ENCODE measurements at places on chromosomes 7 and 10.

GRCh38 chr7:107915541-107915940 is 24.6 kb downstream of the DLD start:
- DNase-seq = no peak

DNA sequence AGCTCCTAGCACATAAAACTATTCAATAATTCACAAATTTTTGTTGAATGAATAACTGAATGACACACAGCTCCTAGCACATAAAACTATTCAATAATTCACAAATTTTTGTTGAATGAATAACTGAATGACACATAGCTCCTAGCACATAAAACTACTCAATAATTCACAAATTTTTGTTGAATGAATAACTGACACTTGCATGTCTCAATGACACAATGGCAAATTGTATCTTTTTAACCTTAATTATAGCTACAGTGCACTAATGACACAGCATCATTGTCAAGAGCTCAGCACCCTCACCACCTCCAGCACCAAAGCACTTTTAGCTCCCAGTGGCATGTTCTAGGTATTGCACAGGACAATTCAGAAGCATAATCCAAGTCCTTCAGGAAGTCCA is 131.6 kb downstream of the PDE1C start:
- DNase-seq = no peak

DNA sequence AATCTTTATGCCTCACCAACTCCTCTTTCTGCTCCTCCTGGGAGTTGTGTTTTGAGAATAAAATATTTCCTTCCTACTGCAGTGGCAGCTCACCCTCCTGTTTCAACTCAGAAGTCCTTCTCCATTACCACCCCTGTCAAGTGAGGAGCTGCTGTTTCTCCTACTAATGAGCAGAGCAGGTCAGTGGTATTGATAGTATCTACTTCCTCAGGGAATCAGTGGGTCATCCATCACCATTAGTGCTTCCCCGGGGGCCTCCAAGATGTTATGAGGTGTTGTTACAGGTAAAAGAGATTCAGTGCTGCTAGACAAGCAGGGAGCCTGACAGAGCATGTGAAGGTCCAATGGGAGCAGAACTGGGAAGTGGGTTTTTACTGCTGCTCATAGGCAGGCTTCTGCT is 795.2 kb downstream of the REEP3 start:
- no peak for DNase-seq

DNA sequence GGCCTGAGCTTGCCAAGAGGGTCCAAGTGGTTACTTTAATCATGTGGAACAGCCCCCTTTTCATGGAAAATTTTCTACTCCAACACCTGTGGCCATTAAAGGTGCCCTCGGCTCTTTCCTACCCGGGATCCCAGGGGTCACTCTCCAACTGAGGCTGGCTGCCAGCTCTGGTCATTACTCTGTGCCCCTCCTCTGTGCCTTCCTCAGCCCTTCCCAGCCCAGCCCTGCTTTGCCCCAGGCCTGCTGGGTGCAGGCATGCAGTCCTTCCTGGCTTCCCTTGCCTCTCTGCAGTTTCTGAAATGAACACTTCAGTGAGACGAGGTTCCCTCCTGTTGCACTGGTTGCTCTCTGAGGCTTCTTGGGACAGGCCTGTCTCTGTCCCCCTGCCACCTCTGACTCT is 951.1 kb upstream of the ZNF722 start:
- no peak for DNase-seq

DNA sequence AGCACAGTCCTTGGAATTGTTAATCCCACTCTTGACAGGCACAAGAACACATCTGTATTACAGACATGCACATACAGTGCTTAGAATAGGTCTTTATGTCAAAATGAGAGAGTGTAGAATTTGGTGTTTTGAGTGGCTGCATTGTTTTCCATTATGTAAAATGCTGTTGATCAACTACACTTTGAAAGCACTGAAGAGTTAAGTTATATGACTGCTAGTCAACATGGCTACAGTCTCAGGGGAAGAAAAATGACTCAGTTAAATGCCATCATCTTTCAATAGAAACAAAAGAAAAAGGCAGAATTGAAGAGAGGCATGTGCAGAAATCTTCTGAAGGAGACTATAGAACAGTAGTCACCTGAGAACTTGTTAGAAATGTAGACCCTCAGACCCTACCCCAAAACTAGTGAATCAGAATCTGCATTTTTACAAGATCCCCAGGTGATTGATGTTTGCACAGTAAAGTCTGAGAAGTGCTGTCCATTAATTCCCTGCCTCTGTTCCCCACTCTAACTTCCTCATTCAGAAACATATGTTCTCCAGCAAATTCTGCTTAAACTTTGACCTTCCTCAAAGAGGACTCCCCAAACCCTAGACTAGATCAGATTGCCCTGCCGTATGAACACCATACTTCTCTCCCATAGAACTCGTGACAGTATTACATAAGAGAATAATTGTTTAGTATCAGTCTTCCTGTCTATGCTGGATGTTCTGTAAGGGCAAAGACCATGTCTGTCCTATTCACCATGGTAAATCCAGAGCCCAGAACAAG is 16.0 kb downstream of the SND1 start:
- DNase-seq = no peak

Data from retina (tissue), 1 donor.